ENCODE measurements at places on chromosomes 7 and 10.

GRCh38 chr7:134473861-134474291, 15.0 kb upstream of the AKR1B1 start:
- DNase-seq: no peak

DNA sequence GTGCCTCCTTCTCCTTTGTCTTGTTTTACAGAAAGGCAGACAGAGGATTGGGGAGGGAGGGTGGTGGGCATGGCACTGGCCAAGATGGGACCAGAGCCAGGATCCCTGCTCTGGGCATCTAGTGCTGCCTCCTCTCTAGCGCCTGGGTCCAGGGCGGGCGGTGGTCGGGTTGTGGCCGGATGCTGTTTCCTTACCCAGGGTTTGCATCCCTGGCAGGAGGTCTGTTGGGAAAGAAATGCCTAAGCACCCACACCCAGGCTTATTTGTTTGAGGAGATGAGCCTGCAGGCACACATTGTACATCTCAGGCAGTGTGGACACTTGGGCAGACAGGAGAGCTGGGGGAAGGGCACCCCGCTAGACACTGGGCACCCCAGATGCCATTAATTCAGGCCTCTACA, 102.3 kb upstream of the PCBD1 start:
- no peak for DNase-seq

DNA sequence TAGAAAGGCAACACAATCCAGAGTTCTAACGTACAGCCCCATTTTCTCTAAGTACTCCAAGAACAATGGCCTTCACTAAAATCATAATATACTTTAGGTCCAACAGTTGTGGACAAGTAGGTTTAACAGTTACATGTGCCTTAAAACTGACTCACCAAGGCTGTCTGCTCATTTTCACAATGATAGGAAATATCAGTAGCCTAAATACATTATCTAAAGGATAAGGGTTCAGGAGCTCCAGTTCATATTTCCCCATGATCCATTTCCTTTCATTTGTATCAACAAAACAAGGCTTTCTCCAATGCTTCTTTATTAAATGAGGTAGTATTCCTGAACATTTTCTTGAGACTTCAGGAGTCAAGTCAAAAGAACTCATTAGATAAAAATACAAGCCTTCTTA, 164.0 kb downstream of the SLC25A13 start:
- DNase-seq: no peak

DNA sequence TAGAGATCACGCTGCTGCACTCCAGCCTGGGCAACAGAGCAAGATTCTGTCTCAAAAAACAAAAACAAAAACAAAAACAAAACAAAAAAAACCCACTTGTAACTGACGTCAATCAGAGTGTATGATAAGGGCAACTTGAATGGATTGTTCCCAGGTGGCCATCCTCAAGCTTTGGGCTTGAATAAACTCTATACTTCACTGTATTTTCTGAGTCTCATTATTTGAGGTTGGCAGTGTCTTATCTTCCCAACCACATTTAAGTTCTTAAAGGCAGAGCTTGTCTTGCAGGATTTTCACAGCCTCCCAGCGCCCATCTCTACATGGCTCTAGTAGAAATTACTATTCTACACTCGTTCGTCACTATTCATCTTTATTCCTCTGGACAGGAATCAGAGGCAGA, 5.1 kb upstream of the OAT start:
- DNase-seq: no peak

DNA sequence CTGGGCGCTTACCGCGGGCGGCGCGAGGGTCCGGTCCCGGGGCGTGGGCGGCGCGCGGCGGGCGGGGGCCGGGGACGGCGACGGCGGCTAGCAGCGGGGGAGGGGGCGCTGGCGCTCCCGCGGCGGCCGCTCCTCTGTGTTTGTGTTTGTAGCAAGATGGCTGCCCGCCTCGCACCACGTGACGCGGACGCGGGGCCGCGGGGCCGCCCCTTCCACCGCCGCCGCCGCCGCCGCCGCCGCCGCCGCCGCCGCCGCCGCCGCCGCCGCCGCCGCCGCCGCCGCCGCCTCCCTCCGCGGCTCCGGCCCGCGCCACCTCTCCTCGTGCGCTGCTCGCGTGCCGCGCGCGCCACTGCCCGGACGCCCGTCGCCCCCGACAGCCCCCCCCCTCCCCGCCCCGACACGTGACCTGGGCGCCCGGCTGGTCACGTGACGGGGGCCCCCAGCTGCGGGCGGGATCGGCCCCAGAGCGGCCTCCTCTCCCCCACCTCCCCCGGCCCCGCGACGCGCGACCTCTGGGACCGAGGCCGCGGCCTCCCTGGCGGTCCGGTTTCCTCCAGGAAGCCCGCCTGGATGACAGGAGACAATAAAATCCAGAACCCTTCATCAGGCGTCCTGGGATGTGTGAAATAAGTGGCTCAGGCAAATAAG, at the start of gene GIGYF1:
Gene GIGYF1 (minus strand): TSS at position 153 of the 648 bp plus-strand sequence. CDS start 6,012 bp downstream, outside the sequence.
- DNase-seq: peak; percentile 60

- DNase-seq: no peak
Measured at GRCh38 chr10:102595897-102596296, 48.4 kb upstream of the TRIM8 start.

- DNase-seq: no peak
Measured at GRCh38 chr10:48511875-48512231, 93.0 kb downstream of the ARHGAP22 start.

DNA sequence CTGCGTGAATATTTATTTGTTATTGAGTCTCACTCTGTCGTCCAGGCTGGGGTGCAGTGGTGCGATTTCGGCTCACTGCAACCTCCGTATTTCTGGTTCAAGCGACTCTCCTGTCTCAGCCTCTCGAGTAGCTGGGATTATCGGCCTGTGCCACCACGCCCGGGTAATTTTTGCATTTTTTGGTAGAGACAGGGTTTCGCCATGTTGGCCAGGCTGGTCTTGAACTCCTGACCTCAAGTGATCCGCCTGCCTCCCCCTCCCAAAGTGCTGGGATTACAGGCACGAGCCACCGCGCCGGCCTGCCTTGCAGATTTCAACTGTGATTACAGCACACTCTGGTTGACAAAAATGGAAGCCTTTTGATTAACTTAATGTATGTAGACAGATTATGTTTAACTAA, 730.0 kb upstream of the VSTM2A start:
- no peak for DNase-seq

- DNase-seq: no peak
Measured at GRCh38 chr7:19069842-19070241, 47.6 kb downstream of the TWIST1 start.

- DNase-seq: no peak
Measured at GRCh38 chr10:18906636-18907035, 142.0 kb upstream of the MALRD1 start.

- DNase-seq: no peak
Measured at GRCh38 chr10:35834877-35835494, 192.9 kb upstream of the FZD8 start.

DNA sequence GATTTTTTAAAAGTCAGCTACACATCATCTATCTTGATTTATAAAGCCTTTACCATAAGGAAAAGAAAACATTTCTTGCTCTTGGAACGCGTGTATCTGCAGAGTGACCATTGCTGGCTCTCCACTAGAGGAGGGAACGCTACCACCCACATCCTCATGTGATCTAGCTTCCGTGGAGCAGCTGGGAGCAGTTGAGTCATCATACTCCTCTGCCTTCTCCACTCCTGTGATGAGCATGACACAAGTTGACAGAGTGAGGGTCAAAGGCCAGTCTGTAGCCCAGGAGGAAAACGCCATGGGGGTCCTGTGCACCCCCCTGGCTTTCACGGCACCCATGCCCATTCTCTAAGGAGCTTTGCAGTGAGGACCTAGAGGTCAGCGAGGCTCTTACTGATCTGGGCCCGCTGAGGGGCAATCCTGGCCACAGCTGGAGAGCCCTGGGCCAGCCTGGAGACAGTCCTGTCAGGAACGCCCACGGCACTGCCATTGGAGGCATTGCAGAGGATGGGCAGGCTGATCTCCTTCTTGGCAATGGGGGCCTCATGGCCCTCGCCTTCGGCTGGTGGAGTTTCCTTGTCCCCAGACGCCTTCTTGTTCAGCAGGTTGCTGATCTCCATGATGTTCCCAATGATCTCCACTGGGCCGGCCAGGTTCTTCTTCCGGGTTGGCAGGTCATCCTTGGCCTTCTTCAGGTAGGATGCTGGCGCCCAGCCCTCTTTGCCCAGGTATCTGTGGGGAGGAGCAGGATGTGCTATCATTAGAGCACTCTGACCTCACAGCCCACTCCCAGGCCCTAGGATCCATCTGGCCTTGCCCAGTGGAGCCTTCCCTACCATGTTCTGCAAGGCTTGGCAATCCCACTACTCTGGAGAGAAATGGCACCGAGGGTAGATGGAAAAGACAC, 119.2 kb downstream of the NEURL1 start:
- DNase-seq: no peak

- DNase-seq: no peak
Measured at GRCh38 chr10:75358835-75359421, 42.6 kb downstream of the ZNF503 start.

GRCh38 chr10:74150204-74150989, at the start of gene AP3M1:
Gene AP3M1 (minus strand): TSS chr10:74150828. CDS start chr10:74138379, 12,449 bp downstream.
- peak; percentile 63 for DNase-seq

- DNase-seq: no peak
Measured at GRCh38 chr10:88080213-88080612, 216.8 kb downstream of the PTEN start.

DNA sequence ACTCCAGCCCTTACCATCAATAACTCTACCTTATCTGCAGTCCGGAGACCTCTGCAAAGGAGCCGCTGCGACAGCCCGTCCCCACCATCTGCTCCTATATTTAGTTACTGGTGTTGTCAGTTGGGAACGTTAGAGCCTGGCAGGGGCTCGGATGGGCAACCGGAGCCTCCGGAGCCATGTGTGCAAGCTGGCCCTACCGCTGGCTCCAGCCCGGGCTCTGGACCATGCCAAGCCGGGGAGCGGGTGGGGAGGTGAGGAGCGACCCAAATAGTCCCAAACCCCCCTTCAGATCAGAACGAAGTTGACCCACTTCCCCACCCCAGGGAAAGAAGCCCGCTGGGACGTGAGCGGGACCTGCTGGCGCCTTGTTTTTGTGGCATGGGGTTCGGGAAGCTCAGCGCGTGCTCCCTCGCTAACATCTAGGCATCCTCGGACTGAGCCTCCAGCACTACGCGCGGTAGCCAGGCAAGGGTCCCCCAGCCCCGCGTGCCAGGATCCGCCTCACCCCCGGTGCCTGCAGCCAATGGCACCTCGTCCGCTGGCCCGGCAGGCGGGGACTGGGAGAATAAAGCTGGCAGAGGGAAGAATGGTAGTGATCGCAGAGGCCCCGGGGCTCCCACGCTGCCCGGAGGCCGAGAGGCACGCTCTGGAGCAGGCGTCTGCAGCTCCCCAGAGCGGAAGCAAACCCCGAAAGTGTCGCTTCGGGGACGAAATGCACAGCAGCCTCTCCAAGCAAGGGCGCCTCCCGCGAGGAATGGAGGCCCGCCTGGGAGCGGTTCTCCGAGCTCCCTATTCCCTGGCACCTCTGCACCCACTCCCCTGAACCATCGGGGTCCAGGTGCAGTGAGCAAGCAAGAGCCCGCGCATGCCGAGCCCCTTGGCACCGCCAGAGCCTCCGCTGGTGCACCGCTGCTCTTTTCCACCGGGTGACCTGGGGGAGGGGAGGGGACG, 679 bp downstream of the LRRC20 start:
- no peak for DNase-seq

DNA sequence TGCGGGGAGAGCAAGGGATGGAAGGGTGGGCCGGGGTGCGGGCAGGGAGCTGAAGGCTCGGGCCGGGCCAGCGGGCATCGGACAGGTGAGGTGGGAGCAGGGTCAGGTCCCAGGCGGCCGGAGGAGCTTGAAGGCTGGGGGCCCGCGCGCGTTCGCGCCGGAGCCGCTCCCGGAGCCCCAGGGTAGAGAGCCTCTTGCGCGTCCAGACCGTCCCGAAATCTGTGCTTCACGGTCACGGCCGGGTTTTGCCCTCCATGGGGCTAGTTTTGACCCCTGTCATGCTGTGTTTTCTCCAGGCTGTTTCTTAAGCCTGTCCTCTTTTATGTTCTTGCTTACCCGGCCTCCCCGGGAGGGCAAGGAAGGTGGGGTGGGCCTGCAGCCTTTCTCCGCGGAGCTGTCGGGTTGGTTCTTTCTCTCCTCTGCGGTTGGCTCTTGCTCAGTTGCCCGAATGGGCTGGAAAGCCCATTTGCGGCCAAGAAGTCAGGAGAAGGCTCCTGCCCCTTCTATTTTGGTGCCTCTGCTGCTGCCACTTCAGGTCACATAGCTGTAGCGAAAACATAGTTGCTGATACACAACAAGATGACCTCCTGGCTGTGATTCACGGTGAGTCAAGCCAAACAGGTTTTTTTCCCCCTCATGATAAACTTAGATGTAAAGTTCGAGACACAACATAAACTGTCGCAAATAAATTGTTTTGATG, 650 bp downstream of the UBE2D1 start:
- peak; percentile 3 for DNase-seq

DNA sequence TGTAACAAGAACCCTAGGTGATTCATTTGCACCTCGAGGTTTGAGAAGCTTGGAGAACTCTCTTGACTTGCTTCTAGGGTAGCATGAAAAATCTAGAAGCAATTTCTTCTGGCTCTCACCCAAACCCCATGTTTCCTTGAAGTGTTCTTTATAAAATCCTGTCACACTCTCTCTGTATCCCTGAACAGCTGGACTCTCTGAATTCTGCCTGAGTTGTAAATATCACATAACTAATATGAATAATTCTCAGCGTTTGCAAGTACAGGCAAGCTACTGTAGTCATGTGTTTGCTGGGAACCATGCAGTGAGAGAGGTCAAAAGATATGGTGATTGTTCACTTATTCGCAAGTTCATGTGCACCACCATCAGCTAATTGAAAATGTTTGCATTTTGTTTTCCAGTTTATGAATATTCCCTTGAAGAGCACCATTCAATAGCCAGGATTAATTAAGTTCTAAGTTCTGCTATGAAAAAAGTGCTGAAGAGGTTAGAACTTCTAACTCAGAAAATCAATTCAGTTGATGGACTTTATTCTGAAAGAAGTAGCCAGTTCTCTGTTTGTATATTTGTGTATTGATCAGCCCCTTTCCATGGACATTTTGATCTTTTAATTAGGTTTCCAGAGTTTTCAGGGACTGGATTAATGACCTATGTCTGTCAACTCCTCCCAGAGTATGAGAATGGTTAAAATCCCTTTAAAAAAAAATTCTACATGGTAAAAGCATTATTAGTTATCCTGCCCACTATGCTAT, 243.0 kb downstream of the PLXDC2 start:
- no peak for DNase-seq

Measured in stimulated activated CD8-positive, alpha-beta memory T cell treated with anti-CD3 and anti-CD28 coated beads, Interleukin-12 subunit alpha, Interleukin-12 subunit beta, amount 100 ng/mL, for 4 hours (primary cell).